ENCODE measurements at places on chromosomes 6 and 20. TPM values are rescaled to one million over a fixed set of nuclear protein-coding genes. Genes with fewer than 3 reads are reported as not detected.

BHLHE23 gene
- not detected for total RNA-seq

HLA-DQA2 gene
- total RNA-seq = not detected

LGSN gene
- total RNA-seq = 0.23 TPM

SLC52A3 gene
- total RNA-seq = not detected

VIP gene
- not detected for total RNA-seq

ATP6V1G2 gene
- not detected for total RNA-seq

RAD21L1 gene
- total RNA-seq = not detected

FHL5 gene
- total RNA-seq = not detected

E2F3 gene
- total RNA-seq = 5.3 TPM

PARD6B gene
- 1.6 TPM for total RNA-seq

SLC2A10 gene
- total RNA-seq = 3.9 TPM

SCP2D1 gene
- not detected for total RNA-seq

HLA-DQA1 gene
- total RNA-seq = not detected

HLA-DRB5 gene
- total RNA-seq = not detected

SGK2 gene
- 0.23 TPM for total RNA-seq

TCF21 gene
- not detected for total RNA-seq

DNA sequence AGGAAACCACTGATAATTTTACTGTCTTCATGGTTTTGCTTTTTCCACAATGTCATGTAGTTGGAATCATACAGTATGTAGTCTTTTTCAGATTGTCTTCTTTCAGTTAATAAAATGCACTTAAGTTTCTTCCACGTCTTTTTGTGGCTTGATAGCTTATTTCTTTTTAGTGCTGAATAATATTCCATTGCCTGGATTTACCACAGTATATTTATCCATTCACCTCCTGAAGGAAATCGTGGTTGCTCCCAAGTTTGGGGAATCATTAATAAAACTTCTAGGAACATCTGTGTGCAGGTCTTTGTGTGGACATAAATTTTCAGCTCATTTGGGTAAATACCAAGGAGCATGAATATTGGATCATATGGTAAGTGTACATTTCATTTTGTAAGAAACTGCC is 38.8 kb upstream of the ZNFX1 start:
- DNase-seq = no peak

DNA sequence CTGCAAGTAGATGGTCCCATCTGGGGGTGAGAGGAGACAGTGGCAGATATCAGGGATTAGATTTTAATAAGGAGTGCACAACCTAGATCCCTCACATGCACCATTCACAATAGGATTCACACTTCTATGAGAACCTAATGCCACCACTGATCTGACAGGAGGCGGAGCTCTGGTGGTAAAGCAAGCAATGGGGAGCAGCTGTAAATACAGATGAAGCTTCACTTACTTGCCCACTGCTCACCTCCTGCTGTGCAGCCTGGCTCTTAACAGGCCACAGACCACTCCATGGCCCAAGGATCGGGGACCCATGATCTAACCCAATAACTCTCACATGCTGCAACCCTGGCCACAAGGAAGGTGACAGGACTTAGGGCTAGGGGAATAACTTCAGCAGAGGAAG is 75.4 kb downstream of the ZNF133 start:
- DNase-seq = no peak

DNA sequence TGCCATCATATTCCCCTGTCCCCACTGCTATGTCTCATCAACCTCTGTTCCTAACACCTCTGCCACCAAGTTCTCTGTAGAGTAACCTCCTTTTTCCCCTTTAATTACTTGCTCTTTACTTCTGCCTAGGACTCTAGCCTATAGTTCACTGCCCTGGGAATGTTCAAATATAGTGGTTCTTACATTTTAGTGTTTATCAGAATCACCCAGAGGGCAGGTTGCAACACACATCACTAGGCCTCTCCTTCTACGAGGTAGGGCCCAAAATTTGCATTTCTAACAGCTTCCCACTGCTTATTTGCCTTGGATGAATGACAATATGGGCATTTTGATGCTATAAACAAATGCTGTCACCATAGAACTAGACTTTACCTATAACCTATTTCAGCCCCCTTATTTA is 23.1 kb upstream of the C6orf141 start:
- DNase-seq = no peak

GRCh38 chr6:160355001-160355400 is 6.8 kb downstream of the SLC22A3 start:
- no peak for DNase-seq

- no peak for DNase-seq
Measured at GRCh38 chr6:109010705-109011102, 83.9 kb downstream of the SESN1 start.

- no peak for DNase-seq
Measured at GRCh38 chr20:2332711-2333110, 36.9 kb downstream of the TGM3 start.

GRCh38 chr6:67016921-67017460 is 1310.0 kb upstream of the EYS start:
- DNase-seq = no peak

- DNase-seq = no peak
Measured at GRCh38 chr20:8296536-8296935, 164.5 kb downstream of the PLCB1 start.

- no peak for DNase-seq
Measured at GRCh38 chr6:154106251-154106650, 67.2 kb downstream of the OPRM1 start.

DNA sequence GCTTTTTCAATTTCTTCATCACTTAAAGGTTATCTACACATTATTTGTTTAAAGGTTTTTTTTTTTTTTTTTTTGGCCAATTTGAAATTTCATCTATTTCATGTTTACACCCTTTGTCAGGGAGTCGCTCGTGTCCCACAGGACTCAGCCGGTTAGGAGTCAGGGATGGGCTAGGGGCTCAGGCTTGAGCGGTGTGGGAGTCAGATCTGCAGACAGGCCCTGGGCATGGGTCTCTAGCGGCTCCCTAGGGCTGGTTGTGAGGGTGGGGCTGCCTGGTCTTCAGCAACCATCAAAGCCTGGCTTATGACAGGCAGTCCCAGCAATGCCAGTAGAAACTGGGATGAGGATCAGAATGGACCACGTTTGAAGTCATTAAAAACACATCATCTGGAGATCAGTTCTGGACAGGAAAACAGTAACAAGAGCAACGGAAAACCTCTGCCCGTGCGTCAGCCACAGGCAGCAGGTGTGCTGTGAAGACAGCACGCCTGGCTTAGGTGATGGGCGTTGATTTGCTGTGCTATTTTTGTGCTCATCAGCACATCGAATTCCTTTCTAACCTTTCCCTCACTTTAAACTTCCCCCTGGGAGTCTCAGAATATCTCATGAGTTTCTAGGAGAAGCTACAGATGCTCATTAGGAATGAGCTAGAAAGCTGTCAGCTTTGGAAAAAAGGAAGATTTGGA is 91.3 kb upstream of the MPC1 start:
- no peak for DNase-seq

GRCh38 chr6:121867095-121867494 is 431.6 kb downstream of the GJA1 start:
- no peak for DNase-seq

DNA sequence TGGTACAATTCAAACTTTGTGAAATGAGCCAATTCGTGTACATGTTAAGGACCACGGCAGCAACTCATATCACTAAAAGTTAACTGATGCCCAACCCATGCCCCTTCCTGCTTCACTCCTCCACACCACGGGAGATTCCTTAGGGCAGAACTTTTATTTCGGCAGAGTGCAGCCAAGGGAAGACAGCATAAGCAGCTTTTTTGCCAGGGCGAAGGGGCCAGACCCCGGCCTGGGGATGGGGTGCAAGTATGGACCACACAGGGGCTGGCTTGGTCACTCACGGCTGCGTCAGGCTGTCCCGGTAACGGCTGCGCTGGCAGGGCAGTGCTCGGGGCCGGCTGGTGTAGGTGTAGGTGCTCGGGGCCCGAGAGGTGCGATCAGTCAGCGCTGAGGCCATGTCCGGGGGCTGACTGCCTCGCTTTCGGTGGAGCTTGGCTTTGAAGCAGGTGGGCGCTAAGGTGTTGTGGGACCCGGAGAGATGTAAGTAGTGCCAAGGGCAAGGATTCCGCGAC is 792 bp downstream of the RSPH3 start:
- no peak for DNase-seq

- DNase-seq = no peak
Measured at GRCh38 chr6:106520711-106521401, 108.4 kb downstream of the RTN4IP1 start.

GRCh38 chr6:40817369-40817768 is 221.7 kb downstream of the UNC5CL start:
- DNase-seq = no peak

GRCh38 chr6:112613410-112613809 is 266.3 kb downstream of the RFPL4B start:
- no peak for DNase-seq

DNA sequence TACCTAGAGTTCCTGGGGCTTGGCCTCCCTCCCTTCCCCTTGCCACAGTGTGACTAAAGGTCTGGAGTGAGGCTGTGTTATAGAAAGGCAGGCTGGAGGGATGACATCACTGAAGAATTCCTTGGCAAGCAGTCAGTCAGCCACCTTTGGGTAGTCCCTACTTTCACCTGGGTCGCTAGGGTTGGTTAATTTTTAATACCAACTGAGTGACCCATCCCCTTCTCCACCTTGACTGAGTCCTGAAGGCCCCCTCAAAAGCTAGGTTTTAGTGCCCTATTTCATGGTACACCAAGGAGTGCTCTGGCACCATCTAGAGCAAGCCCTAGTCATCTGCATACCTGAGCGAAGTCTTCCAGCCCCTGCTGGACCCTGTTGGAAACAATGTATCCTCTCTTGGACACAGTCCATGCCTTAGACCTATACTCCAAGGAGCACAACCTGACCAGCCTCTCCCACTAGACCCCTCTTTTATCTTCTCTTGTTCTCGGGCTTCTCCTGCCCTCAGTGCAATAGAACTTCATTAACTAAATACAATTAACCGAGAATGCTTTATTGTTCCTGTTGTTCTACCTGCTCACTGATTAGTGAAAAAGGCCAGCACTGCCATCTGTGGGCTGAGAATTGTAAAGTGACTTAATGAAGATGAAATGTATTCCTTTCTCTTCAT is 44.6 kb downstream of the RIN2 start:
- DNase-seq = peak; percentile 46

- no peak for DNase-seq
Measured at GRCh38 chr6:49912196-49912595, 45.9 kb upstream of the CRISP1 start.

GRCh38 chr20:57660922-57661745 is 40.9 kb upstream of the ZBP1 start:
- DNase-seq = no peak

DNA sequence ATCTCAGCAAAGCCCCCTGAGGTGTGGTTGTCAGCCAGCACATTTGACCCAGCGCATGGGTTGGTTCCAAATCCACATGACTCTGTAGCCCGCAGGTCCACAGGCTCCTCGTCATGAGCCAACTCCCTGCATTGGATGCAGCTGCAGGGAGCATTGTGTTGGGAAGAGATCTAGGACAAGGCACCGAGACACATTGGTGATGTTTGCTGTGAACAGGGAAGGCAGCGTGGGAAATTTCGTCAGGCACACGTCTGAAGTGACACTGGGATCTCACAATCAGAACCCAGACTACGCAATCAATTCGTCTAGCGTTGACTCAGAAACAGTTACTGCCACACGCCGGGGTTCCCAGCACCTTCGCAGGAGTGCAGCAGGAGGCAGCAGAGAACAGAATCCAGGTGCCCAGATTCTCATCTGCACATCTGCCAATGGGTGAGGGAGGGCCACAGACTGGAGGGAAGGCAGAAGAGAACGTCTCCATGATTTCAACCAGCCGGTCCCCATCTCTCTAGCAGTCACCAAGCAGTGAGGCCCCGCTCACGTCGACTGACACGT is 177.0 kb downstream of the TTLL2 start:
- DNase-seq = peak; percentile 5

DNA sequence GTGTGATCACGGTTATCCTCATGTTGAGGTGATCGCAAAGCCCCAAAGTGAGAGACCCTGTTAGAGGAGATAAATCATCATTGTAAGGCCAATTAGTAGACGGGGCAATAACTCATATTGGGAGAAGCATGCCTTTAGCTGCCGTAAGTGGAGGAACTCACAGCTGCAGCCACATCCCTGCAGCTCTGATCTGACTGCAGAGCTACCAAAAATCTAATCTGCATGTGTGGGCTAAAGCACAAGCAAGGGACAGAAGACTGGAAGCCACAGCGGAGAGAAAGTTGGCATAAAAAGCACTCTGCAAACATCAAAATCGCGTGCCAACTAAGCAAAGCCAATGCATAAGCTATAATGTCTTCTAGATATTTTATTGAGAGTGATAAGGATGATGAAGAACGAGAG is 79.8 kb downstream of the TBC1D7 start:
- DNase-seq = no peak

DNA sequence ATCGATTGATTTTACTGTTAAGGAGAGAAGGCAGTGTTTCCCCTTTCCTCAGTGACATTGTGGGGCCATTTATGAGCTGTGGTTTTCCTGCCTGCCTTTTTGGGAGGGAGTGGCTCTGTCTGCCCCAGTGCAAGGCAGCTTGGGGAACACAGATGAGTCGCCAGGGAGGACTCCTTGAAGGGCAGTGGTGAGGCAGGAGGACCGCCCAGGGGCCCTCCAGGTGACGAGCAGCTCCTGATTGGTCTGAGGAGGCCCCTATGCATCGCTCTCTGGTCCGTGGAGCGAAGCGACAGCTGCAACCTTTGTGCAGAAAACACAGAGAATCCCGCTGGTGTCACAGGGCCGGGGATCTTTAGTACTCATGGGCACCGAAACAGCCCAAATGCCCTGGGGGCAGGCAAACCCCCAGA is 100.3 kb downstream of the TMEM242 start:
- no peak for DNase-seq

- DNase-seq = no peak
Measured at GRCh38 chr6:158962371-158962770, 37.6 kb downstream of the RSPH3 start.

DNA sequence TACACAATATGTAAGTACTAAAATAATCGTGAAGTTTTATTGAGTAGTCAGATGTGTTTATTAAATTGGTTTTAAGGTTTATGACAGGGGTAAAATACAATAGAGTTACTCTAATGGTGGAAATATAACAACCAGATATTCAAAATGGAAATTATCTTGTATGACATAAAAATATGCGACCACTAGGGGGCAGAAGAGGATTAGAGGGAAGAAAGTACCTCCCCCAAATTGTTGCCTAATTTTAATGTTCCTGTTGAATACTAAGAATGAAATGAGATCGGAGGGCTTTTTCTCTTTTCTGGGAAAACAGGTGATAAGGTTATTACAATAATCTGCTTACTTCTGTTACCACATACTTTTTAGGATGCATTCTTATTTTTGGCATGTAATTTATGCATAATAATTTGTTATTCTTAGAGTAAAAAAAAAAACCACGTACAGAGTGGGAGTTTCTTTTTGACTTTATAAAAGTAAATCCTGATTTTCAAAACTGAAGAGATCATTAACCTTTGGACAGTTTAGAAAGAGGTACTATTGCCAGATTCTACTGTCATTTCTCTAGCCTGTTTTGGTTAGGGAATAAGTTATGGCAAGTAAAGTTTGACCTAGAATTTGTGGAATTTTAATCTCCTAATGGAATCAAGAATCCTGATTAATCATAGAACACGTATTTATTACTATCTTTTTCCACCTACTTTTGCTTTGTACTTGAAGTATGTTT is 159.2 kb downstream of the CD109 start:
- DNase-seq = peak; percentile 15

- DNase-seq = peak; percentile 20
Measured at GRCh38 chr20:35954907-35955251, 577 bp upstream of the SCAND1 start.

GRCh38 chr6:160030103-160030502 is 61.2 kb downstream of the IGF2R start:
- DNase-seq = peak; percentile 81

Measured in H4 (cell line).